ENCODE measurements at places on chromosomes 11 and 22.

DNA sequence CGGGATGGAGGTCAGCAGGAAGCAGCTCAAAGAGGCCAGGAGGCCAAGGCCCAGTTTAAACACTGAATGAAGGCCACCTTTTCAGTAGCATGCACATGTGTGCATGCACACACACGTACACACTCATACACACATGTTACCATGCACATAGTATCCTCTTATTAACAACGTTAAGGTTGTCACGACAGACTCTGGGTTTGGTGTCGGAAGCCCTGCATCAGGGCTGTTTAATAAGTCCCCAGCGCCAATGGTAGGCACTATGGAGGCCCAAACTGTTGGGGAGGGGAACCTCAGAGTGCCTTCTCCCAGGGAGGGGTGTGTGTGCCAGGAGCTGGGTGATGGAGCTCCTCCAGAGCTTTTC lies 39.5 kb upstream of the ADA2 start:
- no peak for DNase-seq

- no peak for DNase-seq
These were observed 79.3 kb downstream of the KCNA4 start for GRCh38 chr11:29937526-29937925.

- DNase-seq, result no peak
These were observed 24.5 kb upstream of the RNASEH2C start for GRCh38 chr11:65745049-65745448.

- DNase-seq, result no peak
These were observed 533 bp downstream of the SERGEF start for GRCh38 chr11:18012122-18012905.

GRCh38 chr22:19228179-19228578 lies 49.6 kb upstream of the SLC25A1 start:
- DNase-seq, result no peak

DNA sequence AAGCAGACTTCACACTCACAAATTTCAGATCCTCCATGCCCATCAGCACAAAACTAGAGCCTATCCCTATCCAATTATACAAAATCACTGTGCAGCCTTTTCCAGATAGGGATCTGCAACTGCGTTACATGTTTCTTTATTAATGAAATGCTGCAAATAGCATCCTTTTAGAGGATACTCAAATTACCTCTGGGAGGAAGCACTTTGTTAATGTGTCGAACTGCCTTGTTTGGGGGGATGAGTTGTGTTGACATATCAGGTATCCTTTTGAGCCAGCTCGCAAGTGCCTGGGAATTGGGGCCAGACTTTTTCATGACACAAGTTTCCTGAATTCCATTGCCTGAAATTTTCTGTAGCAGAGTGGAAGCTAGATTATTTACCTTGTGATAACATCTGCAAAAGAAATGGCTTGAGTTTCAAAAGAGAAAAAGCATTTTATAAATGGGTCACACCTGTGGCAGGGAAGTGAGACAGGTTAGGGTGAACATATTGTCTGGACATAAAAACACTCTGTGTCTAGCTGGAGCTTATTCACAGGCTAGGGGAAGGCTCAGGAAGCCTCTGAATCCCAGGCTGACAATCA lies 299.1 kb upstream of the MTNR1B start:
- no peak for DNase-seq

DNA sequence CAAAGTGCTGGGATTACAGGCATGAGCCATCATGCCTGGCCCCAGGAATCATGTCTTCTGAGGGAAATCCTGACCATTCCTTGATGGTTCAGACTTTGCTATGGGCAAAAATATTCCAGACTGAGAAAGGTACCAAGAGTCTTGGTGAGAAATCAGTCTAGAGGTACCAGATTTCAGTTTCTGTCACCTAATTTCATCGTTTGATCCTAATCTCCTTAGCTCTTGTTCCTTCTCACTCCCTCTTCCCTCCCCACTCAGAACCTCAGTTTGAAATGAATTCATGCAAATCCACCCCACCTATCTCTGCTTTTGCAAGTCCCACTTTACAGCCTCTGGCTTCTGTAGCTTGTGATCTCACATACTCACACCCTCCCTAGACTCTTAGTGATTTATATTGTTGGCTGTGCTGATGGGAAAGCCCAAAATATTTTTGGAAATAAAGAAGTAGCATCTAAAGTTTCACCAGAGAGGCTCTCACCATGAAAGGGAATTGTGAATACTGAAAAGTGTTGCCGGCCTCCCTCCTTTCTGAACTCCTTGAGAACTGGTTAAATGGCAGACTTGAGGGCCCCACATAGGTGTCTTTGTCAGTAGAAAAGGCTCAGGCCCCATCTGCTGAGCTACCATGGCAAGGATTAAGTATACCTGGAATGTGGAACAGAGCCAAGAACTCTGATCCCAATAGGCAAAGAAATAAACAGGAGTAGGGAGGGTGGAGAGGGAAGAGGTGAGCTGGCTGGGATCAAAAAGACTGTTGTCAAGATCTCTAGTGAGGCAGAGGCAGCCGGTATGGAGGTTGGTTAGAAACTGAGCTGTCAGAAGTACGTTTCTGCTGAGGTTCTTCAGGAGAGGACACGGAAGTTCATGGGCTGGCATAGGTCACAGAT lies 190.5 kb upstream of the MTMR2 start:
- no peak for DNase-seq

Measured in NCI-H1436 treated with DMSO at 0.1 percent for 48 hours (cell line).